ENCODE measurements at places on chromosomes 7 and 10. TPM values are rescaled to one million over a fixed set of nuclear protein-coding genes. Genes with fewer than 3 reads are reported as not detected.

- no peak for DNase-seq
- H3K4me1 ChIP-seq: peaks cover 14% of the 10 kb centered on the region
- no peaks in the 10 kb centered on the region for H3K36me3 ChIP-seq
- peaks cover 4% of the 10 kb centered on the region for H3K27me3 ChIP-seq
- no peak overlapping the region for H3K27ac ChIP-seq
These were observed 31.0 kb upstream of the ADGRA1 start for GRCh38 chr10:133056651-133057178.

- DNase-seq: no peak
- H3K4me1 ChIP-seq: no peaks in the 10 kb centered on the region
- H3K4me3 ChIP-seq: no peak overlapping the region
- no peak overlapping the region for H3K27ac ChIP-seq
- peaks cover 8% of the 10 kb centered on the region for H3K36me3 ChIP-seq
These were observed 24.1 kb downstream of the GBX1 start for GRCh38 chr7:151143261-151144015.

DNA sequence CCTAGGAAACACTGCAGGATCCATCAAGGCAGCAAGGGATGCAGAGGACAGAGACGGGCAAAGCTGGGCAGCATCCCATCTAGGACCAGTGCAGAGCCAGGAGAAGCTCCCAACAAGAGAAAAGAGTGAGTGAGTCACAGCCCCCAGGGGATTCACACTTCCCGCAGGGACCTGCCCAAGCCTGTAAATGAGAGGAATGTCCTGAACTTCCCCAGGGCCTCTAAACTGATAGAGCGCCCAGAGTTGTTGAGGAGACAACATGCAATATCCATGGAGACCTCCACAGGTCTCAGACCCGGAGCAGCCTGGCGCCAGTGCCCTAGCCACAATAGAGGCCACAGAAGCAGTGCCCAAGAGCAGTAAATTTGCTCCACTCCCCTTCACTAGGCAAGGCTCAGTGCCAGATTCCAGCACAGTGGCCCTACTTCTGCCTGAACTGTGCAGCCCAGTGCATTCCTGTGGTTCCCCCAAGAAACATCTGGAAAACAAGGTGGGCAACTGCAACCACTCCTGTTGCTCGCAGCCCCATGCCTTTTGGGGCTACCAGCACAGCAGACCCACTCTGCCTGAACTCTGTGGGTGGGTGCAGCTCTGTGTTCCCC lies 567.5 kb downstream of the POM121L12 start:
- H3K36me3 ChIP-seq: no peaks in the 10 kb centered on the region
- no peak for DNase-seq
- H3K27me3 ChIP-seq: no peaks in the 10 kb centered on the region
- H3K27ac ChIP-seq: no peak overlapping the region

DNA sequence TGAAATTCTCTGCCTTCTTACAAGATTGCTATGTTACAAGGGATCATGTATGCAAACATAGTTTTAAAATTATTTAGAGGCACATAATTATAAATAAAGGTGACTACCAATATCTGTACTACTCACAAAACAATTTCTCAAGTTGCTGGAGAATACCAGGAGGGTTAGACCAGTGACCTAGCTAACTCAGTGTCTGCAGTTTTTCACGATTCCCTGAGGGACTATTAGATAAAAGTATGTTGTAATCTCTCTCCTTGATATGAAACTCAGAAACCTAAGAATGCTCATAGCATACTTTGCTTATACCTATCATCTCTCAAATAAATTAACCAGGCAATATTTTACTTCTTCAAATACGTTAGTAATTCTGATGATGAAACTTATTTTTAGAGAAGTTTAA lies 534.0 kb upstream of the ANKRD30A start:
- H3K27me3 ChIP-seq: no peaks in the 10 kb centered on the region
- H3K36me3 ChIP-seq: no peaks in the 10 kb centered on the region
- H3K4me3 ChIP-seq: no peak overlapping the region

- no peak for DNase-seq
- H3K27me3 ChIP-seq: no peaks in the 10 kb centered on the region
- H3K4me1 ChIP-seq: no peaks in the 10 kb centered on the region
These were observed 20.2 kb downstream of the SLC16A12 start for GRCh38 chr10:89515031-89515841.

DNA sequence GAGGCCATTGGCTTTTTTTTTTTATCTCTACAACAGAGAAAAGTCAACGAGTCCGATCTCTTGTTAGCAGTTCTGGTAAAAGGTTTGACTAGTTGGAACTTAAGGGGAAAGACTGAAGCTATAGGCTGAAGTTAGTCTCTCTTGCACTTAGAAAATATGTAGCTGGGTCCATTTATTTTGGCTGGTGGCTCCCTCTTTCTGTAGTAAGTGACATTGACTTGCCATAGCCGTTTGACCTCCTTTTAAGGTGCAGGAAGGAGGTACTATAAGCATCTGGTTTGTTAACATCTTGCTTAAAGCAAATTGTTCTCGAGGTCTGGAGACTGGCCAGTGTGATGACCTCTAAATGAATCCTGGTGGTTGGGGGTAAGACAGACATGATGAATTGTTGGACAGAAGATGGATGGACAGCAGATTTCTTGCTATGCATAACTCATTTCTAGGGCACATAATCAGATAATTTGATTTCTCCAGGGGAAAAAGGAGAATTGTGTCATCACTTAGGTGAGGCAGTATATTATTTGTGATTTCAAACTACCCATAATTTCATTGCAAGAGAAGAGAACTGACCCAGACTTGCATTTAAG lies 356.3 kb upstream of the GALNT17 start:
- H3K4me1 ChIP-seq: peaks cover 48% of the 10 kb centered on the region
- no peak overlapping the region for H3K4me3 ChIP-seq
- no peak for DNase-seq
- H3K36me3 ChIP-seq: peaks cover 4% of the 10 kb centered on the region

- no peak overlapping the region for H3K4me3 ChIP-seq
- H3K4me1 ChIP-seq: no peaks in the 10 kb centered on the region
- H3K36me3 ChIP-seq: no peaks in the 10 kb centered on the region
- H3K27ac ChIP-seq: no peak overlapping the region
- no peak for DNase-seq
- H3K27me3 ChIP-seq: no peaks in the 10 kb centered on the region
These were observed 139.5 kb upstream of the CHRM2 start for GRCh38 chr7:136728945-136729344.

GRCh38 chr7:135184254-135184841 lies 13.8 kb upstream of the CYREN start:
- peaks cover 82% of the 10 kb centered on the region for H3K36me3 ChIP-seq
- no peak for DNase-seq
- H3K4me1 ChIP-seq: no peaks in the 10 kb centered on the region
- H3K27ac ChIP-seq: no peak overlapping the region
- no peak overlapping the region for H3K4me3 ChIP-seq

- no peaks in the 10 kb centered on the region for H3K4me1 ChIP-seq
- no peak for DNase-seq
- H3K4me3 ChIP-seq: no peak overlapping the region
- no peak overlapping the region for H3K27ac ChIP-seq
These were observed 76.4 kb downstream of the CALN1 start for GRCh38 chr7:72335561-72336381.

- H3K4me1 ChIP-seq: no peaks in the 10 kb centered on the region
These were observed 41.8 kb upstream of the ZNF488 start for GRCh38 chr10:47425813-47426419.

Gene OR2A7
- 2.0 TPM for total RNA-seq

Gene SORBS1
- total RNA-seq: 1.5 TPM

Gene HOXA3
- not detected for total RNA-seq

Gene LRRC4
- 0.68 TPM for total RNA-seq

Gene CDCA7L
- 70.4 TPM for total RNA-seq

Gene DRGX
- not detected for total RNA-seq

Gene TMEM176A
- not detected for total RNA-seq

Gene MOGAT3
- not detected for total RNA-seq

Gene TMEM213
- total RNA-seq: 0.39 TPM
